Heart right ventricle (tissue), 16 donors: ENCODE measurements at places on chromosomes 6 and 20. TPM values are rescaled to one million over a fixed set of nuclear protein-coding genes. Genes with fewer than 3 reads are reported as not detected.

RBL1 gene
- 4.8 TPM for total RNA-seq

RBBP8NL gene
- total RNA-seq, result not detected

IL17A gene
- total RNA-seq, result not detected

DNA sequence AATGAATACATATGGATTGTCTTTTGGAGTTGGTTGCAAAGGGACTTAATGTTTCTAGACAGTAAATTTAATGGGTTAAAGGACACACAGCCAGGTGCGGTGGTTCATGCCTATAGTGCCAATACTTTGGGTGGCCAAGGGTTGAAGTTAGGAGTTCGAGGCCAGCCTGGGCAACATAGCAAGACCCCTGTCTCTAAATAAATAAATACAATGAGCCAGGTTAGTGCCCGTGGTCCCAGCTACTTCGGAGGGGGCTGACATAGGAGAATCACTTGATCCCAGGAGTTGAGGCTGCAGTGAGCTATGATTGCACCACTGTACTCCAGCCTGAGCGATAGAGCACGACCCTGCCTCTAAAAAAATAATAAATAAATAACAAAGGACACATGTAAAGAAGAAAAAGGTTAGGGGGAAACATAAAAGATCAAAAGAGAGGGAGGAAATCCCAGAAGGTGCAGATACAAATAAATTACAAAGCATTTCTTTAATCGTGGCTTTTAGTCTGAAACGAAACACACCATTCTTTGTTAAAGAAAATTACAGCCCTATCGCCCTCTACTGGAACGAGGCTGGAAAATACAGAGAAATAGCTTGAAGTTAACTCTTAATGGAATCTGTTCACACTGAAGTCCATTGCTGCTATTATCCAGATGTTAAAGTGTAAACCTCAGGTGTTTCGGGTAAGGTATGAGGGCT, 42.6 kb upstream of the SCML4 start:
- DNase-seq, result no peak

GRCh38 chr20:43863330-43863729, 51.3 kb upstream of the TOX2 start:
- no peak for DNase-seq

DNA sequence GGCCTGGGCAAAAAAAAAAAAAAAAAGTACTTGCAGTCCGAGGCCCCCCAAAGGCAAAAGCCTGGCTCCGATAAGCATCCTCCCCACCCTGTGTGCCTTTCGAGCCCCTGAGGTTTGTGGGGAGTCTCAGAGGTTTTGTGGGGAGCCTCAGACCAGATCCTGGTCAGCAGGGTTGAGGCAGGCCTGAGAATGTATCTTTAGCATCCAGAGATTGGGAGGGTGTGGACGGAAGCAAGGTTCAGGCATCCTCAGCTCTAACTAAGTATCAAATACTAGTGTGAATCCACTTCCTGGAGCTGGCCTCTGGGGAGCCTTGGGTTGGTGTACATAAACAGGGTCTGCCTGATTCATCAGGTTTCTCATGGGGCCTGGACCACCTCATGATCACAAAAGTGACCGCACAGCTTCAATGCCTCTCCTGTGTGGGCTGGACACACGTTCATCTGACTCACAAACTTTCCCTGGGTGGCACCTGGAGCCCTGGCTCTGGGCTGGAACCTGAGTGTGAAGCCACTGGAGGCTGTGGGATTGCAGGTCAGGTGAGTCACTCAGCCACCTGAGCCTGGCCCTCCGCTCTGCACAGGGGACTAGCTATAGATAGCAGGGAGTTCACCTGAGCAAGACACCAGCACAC, 24.4 kb downstream of the PCMTD2 start:
- no peak for DNase-seq
